ENCODE measurements at places on chromosomes 5 and 9.
A peak's percentile ranks its signal among the peaks of the same experiment; 100 is the strongest.

- DNase-seq = no peak
Observed at GRCh38 chr5:172679628-172680212, 38.7 kb downstream of the NEURL1B start.

GRCh38 chr5:73908846-73909245 is 282.9 kb downstream of the ARHGEF28 start:
- DNase-seq = no peak

DNA sequence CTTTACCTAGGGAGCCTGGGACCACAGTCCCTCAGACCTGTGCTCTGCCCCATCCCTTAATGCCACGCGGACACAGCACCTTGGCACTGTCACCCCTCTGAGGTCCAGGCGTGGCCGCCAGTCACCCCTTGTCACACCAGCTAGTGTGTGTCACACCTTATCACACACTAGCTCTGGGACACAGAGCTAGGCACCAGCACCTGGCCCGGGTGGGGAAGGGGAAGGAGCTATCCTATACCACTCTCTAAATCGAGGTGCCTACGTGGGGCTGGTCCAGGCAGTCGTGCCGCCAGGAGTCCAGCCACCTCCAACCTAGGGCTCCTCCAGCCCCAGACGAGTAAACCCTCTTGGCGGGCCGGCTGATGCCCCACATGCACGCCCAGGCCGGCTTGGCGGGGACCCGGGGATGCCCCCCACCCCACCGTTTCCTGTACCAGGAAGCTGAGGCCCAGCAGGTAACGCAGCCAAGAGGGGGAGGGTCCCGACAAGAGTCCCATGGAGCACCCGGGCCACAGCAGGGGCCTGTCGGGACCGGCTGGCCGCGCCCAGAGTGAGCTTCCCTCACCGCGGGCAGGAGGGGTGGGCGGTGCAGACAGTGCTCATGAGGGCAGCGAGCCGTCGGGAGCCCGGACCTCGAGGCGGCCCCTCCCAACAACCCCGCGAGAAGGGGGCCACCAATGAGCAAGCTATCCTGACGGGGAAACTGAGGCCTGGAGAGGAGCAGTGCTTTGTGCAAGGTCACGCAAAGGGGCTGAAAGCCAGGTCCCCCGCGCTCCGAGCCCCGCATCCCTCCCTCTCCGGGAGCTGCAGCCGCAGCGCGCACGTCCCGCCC is 550 bp downstream of the CORO2A start:
- peak; percentile 20 for DNase-seq

DNA sequence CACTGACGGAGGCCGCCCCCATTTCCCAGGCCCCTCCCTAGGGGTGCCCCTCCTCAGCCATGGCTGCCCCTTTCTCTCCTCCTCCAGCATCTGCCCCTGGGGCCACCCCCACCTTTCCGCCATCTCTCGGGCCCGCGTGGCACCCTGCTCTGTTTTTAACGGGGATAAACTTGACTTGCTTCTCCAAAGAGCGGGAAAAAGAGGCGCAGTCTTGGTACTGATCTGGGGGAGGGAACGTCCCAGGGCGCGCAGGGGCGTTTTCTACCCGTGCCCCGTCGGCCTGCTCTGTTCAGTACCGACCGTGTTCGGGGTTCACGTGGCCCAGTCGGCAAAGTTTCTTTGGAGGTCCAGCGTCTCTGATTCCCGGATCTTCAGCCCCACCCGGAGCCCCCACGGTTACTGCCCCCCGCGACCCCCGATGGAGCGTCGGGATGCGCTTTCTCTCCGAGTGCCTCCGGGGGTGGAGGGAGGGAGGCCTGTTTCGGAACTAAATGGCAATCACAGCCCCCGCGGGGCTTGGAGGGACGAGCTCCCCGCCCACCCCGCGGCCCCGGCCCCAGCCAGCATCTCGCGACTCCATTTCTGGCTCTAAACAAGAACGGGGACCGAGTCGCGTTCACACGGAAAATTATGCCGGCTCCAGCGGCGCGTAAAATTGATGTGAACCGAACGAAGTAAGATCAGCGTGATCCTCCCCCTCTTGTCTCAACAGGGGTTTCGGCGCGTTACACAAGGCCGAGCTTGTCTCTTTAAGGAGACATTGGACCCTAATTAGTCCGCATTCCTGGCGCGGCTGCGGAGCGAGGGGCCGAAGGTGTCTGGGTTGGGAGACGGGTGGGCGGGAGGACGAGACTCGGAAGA is 1.1 kb upstream of the TLE4 start:
- DNase-seq = peak; percentile 14

- DNase-seq = no peak
Observed at GRCh38 chr9:95864852-95865580, 10.5 kb upstream of the ERCC6L2 start.

DNA sequence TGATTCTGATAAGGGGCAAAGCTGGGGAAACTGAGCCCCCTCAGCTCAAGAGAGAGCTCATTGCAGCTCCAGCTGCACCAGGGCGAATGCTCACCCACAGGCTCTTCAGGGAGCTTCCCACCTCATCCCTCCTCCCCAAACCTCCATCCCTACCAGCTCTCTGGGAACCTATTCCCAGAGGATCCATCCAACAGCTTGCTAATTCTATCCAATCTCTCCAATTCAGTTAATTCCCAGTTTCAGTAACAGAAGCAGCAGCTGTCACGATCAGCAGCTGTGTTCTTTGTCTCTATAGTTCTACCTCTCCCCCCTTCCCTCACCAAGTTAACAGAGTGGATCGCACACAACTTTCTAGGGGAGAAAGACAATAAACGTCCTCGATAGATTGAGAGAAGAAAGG is 135.5 kb upstream of the EFNA5 start:
- DNase-seq = no peak

DNA sequence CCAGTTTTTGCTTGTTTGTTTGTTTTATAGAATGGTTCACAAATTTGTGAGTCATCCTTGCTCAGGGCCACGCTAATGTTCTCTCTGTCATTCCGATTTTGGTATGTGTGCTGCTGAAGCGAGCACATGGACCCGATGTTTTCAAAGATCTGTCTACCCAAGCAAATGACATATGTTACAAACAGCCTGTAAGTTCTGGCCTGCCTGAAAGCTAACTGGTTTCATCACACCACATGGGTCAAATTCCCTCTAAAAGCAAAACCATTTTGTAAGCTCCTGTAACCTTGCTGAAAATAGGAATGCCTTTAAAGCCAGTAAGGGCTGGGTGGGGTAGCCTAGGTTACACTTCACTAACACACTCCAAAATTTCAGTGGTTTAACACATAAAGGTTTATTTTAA is 25.4 kb downstream of the DMRT3 start:
- DNase-seq = no peak

- no peak for DNase-seq
Observed at GRCh38 chr5:30994176-30994575, 199.3 kb upstream of the CDH6 start.

DNA sequence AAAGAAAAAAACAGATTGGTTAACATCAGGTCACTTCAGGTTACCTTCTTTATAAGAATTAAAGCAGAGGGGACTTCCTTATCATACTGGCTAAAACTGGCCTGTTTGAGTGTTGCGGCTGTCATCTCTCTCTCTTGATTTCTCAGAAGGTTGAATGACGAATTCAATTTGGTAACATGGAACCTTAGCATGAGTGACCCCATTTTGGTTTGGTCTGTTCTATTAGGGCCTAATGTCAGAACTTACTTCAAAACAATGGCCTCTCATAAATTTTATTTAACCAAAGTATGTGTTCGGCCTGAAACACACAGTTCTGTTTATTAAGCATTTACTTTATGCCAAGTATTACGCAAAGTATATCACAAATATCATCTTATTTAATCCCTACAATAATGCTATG is 147.5 kb downstream of the CAAP1 start:
- DNase-seq = no peak

DNA sequence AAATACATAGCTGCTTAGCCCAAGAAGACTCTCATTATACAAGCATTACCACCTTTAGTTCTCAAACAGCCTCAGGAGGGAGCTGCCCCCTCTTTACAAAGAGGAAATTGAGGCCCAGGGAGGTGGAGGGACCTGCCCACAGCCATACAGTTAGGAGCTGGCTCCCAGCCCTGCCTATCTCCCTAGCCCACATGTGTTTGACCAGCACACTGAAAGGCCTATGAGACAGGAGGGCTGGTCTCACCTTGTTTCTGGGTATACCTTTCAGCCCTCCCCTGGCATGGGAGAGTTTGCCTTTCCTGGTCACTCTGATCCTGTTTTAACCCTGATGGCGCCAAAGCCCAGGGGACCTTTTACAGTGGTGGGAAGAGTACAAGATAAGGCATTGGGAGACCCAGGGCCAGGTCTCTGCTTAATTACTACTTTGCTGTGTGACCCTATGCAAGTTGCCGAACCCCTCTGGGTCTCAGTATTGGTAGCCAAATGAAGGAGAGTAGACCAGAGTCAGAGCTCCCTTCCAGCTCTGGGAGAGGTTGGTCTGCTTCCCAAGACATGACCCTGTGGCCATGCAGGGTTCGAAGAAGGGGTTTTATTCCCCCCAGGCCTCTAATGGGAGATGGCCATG is 60.9 kb upstream of the RPL26L1 start:
- DNase-seq = no peak

DNA sequence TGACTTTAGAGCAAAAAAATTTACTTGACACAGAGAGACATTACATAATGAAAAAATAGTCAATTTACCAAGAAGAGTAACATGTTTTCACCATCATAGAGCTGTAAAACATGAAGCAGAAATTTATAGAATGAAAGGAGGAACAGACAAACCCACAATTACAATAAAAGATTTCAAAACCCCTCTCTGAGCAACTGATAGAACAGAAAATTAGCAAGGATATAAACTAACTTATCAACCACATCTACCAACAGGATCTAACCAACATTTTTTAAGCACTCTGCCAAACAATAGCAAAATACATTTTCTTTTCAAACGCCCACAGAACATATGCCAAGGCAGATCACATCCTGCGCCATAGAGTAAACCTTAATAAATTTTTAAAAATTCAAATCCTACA is 17.9 kb downstream of the SLCO4C1 start:
- no peak for DNase-seq

GRCh38 chr5:175731756-175732465 is 74.0 kb downstream of the HRH2 start:
- no peak for DNase-seq

GRCh38 chr5:72245951-72246532 is 74.0 kb downstream of the MRPS27 start:
- DNase-seq = no peak

DNA sequence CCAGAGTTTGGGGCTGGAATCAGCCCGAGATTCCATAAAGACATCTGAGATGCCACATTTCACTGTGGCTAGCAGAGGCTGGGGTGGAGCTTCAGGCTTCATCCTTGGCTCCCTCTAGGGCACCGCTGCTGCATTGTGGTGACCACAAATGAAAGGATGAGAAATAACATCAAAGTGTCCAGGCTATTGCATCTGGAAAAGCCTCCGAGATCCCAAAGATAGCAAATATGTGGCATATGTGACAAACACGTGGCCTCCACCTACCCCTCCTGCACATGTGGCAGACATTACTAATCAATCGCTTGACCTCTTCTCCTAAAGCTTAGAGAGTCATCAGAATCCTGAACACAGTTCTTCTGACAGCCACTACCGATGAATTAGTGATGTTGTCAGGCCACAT is 4.5 kb downstream of the SPARC start:
- no peak for DNase-seq
